GM23338 (cell line): ENCODE measurements at places on chromosomes 11 and 22. TPM values are rescaled to one million over a fixed set of nuclear protein-coding genes. Genes with fewer than 3 reads are reported as not detected.

The CRYBB1 gene
- 1.6 and 2.4 TPM in 2 replicates for total RNA-seq

The OR52A1 gene
- 4.3 and 4.4 TPM in 2 replicates for total RNA-seq

The HINFP gene
- total RNA-seq, result 29.2 and 29.6 TPM in 2 replicates

The LRRC55 gene
- 1.4 and 1.5 TPM in 2 replicates for total RNA-seq

The PLAAT4 gene
- 0.69 and 3.3 TPM in 2 replicates for total RNA-seq

The OR8D4 gene
- 0.14 and 0.74 TPM in 2 replicates for total RNA-seq

The SLC22A8 gene
- total RNA-seq, result not detected in 2 replicates

The KCNK7 gene
- total RNA-seq, result not detected in 2 replicates

The FHIP1B gene
- 20.0 and 34.5 TPM in 2 replicates for total RNA-seq

The CD248 gene
- total RNA-seq, result 2.0 and 3.8 TPM in 2 replicates

The BBOX1 gene
- total RNA-seq, result not detected in 2 replicates

The MRGPRX4 gene
- not detected in 2 replicates for total RNA-seq

GRCh38 chr11:70747285-70747684, 349.0 kb downstream of the CTTN start:
- no peak for DNase-seq

GRCh38 chr11:47628026-47628425, 14.3 kb downstream of the MTCH2 start:
- no peak for DNase-seq

- no peak for DNase-seq
Observed at GRCh38 chr11:20048246-20048645, 112.0 kb downstream of the DBX1 start.

- peak; percentile 2 for DNase-seq
Observed at GRCh38 chr11:95556342-95557163, 233.0 kb downstream of the FAM76B start.

DNA sequence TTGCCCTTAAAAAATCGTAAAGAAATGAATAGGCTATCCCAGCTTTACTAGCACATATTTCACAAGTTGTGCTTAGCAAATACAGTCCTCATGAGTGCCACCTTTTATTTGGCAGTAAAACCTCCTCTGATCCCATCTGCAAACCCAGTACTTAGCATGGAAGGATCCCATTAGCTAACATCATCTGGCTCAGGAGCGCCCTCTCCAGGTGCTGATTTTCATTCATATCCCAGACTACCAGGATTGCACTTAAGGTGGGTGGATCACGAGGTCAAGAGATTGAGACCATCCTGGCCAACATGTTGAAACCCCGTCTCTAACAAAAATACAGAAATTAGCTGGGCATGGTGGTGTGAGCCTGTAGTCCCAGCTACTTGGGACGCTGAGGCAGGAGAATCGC, 76.1 kb upstream of the PAX6 start:
- peak; percentile 83 for DNase-seq

GRCh38 chr11:38005597-38005996, 1407.6 kb upstream of the RAG2 start:
- no peak for DNase-seq

DNA sequence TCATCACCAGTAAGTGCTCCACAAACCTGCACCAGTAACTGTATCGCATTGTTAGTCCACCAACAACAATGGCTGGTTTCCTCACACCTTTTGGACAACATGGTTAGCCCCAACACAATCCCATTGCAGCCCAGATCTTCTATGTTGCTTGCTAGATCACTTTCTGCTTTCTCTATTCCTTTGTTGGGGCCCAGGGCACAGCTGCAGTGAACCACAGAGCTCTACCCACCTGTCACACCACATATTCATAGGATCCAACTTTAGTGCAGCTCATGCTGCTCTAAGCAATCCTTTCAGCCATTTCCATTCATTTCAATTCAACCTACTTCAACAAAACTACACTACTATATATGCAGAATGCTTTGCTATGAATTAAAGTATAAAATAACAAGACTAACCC, 364.3 kb downstream of the DCDC1 start:
- DNase-seq, result no peak

DNA sequence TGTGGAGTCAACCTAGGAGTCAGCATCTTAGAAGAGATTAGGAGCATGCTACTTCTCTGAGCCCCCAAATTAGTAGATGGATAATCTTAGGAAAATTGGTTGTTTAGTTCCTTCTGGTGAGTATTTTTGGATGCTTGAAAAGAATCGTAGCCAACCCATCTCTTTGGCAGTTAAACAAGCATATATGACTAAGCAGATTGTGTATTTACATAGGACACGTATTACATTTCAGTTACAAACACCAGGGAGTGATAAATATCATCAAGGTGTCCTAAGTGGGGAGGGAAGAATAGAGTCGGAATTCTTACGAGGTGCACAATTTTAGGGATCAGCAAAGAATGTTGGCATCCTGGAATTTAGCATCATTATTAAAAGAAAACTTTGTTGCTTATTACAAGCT, 13.5 kb downstream of the PLET1 start:
- DNase-seq, result no peak

DNA sequence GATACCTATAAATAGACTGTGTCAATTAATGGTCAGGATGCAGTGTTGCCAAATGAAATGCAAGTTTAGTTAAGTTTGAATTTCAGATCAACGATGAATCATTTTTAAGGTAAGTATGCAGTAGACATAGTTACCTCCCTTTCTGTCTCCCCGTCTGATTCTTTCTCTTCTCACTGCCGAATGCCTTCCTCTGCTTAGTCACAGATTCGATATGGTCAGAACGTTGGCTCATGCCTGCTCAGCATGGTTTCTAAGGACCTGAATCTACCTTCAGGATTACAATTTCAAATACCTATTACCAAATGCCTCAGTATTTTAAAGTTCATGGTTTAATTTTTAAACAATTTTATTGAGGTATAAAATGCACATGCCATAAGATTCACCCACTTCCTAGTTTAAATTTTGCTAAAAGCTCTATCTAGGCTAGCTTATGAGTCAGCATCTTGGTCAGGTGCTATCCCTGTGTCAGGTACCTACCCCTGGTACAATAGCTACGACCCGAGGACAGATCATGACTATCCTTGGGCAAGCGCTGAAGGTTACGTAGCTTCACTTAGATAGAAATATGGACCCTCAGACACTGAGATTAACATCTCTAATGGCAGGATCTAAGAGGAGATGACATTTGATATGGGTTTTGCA, 78.2 kb upstream of the SPON1 start:
- no peak for DNase-seq

- DNase-seq, result no peak
Observed at GRCh38 chr22:46789992-46790391, 27.5 kb downstream of the TBC1D22A start.

DNA sequence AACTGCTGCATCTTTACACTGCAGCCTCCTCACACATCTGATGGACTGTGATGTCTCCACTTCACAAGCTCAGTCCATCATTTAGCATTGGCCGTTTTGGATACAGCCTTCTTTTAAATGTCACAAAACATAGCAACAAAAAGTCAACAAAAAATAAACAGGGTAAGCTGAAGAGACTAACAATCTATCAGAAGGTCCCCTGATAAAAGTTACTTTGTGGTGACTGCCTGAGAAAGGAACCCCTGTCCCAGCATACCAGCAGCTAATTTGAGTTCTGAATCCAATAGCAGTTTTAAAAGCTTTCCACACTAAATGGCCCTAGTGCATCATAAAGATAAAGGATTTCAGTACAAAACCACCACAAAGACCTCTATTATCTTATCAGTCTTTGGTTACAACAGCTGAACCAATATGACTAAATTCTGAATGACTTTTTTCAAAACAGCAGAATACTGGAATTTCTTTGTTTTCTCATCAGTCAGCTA, 162.4 kb downstream of the SOX6 start:
- DNase-seq, result no peak

DNA sequence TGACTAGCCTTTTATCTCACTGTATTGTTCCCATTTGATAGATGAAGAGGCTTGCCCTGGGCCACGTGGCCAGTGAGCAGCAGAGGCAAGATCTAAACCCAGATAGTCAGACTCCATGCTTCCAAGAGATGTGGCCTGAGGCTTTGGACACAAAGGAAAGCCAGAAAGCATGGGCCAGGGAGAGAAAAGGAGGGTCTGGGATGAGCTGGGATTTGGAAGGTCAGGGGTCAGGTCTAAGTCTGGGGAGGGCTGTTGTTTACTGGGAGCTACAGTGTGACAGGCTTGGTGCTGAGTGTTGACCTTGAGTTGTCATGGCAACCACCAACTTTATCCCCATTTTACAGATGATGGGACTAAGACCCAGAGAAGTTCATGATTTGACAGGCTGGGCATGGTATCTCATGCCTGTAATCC, 2.1 kb downstream of the SLC35E4 start:
- DNase-seq, result no peak

DNA sequence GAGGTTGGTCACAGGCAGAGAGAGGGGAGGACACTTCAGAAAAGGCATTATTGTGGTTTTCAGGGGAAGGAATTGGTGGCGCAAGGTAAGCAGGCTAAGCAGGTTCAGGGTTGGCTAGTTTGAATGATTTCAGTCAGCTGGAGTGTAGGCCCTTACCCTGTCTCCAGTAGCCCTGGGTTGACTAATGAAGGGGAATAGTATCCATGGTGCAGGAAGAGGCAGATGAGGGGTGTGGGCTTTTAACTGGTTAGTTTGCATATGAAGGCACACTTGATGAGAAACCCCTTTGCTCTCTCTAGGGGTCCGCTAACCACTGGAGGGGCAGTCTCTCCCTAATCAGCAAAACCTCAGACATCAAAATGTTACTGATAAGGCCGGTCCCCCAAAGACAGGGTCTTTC, 249.7 kb downstream of the AASDHPPT start:
- peak; percentile 64 for DNase-seq

GRCh38 chr22:31097941-31098631, 9.3 kb downstream of the SELENOM start:
- peak; percentile 38 for DNase-seq

DNA sequence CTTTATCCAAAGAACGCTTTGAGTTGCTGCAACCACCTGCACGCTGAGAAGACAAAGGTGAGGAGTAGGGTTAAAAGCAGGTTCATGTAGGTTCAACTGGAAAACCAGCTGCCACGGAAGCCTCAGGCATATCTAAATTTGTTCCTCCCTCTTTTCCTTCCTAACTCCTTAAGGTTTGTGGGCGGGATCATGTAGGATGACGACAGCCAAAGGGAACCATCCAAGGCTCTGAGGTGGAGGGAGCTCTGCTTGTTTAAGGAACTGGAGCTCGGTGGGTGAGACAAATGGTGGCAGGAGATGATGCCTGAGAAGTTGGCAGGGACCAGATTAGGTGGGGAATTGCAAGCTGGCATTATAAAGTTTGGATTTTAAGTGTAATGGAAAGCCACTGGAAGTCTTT, 60.3 kb downstream of the SPON1 start:
- DNase-seq, result peak; percentile 19

DNA sequence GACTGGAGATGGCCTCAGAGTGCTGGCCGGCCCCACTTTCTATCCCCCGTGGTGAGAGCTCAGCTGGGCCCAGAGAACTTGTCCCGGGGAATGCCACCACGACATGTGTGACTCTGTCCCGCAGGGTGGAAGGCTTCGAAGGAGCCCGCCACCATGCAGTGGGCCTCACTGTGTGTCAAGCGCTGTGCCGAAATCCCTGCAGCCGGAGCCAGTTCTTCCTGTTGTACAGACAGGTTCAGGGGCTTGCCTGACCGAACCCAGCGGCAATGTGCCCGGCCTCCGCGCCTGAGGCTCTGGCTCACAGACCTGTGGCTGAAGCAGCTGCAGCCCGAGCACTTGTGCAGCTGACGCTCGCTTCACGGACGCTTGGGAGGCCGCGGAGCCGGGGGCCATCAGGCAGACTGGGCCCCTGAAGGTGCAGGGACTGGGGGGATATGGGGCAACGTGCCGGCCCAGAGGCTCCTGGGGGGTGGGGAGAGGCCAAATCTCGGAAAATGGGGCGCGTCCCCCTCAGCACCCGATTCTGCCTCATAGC, 650 bp downstream of the PPM1F start:
- DNase-seq, result peak; percentile 74

GRCh38 chr11:94513091-94513490, 830 bp downstream of the C11orf97 start:
- no peak for DNase-seq

- peak; percentile 57 for DNase-seq
Observed at GRCh38 chr11:32188785-32189184, 97.9 kb downstream of the RCN1 start.

- no peak for DNase-seq
Observed at GRCh38 chr11:34145847-34146381, 40.5 kb downstream of the NAT10 start.

DNA sequence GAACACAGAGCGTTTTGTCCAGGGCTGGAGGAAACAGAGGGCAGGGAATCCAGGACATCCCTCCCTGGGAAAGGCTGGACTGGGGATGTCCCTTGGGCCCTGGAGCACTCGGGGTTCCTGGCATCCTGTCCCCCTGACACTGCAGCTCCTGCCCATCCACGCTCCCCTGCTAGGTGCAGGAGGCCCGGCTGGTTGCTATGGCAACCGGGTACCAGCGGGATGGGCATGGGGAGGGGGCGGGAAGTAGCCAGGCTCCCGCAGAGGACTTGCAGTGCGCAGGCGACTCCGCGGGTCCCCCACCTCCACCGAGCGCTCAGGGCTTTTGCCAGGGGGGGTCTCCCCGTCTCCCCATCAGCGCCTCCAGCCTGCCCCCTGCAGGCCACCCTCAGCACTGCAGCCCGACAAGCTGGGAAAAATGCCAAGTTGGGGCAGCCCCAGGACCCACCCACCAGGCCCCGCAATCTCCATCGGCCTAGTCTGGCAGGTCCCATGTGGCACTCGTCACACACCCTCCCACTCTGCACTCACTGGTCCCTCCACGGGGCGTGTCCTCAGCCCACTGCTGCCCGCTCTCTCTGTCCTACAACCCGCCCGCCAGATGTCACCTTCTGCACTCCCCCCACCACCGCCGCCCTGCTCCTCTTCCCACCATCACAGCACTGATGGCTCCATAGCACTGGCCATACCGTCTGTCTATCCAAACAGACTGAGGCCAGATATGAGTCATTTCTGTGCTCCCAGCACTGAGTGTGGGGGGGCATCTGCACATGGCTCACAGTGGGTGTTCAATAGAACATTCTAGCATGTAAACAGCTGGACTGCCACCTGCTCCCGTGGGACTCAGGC, 31.5 kb downstream of the KIAA0930 start:
- DNase-seq, result peak; percentile 75

GRCh38 chr11:73651661-73652045, 5.3 kb downstream of the PLEKHB1 start:
- no peak for DNase-seq

DNA sequence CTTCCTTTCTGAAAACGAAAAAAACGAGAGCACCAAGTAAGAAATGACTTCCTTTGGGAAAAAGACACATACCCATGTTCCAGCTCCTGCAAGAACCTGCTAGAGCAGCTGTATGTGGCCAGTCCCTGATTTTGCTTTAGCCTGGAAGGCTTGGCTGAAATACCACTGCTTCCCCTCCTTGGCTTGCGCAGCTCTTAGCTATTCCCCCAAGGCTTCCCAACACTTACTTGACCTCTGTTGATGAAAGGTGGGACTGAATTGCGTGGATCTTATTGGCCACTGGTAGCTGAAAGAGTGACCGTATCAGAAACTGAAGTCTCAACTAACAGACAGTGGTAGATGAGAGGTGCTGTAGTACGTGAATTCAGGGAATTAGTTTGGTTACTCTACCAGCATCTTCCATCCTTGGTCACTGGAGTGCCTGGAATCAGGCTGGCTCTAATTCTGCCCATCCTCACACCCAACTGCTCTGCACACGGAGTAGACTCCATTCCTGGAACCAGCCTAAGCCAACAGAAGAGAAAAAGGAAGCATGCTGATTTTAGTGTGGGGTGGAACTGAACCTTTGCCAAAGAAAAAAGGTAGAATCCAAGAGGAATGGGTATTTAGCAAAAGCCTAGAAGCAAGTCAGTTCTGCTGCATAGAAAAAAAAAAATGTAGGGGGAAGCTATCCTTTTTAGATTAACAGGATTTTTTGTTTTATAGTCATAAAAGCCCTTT, 73.8 kb upstream of the CRTAM start:
- DNase-seq, result no peak

GRCh38 chr11:31092638-31093037, 276.9 kb downstream of the DCDC1 start:
- DNase-seq, result no peak
